ENCODE measurements at places on chromosomes 16 and 17. TPM values are rescaled to one million over a fixed set of nuclear protein-coding genes. Genes with fewer than 3 reads are reported as not detected.

GRCh38 chr17:81309859-81310839 is 15.0 kb upstream of the SLC38A10 start:
- DNase-seq: no peak

GRCh38 chr16:23837553-23838308 is 1.9 kb downstream of the PRKCB start:
- peak; percentile 18 for DNase-seq

- DNase-seq: no peak
Observed at GRCh38 chr17:10789694-10790271, 14.1 kb downstream of the TMEM238L start.

DNA sequence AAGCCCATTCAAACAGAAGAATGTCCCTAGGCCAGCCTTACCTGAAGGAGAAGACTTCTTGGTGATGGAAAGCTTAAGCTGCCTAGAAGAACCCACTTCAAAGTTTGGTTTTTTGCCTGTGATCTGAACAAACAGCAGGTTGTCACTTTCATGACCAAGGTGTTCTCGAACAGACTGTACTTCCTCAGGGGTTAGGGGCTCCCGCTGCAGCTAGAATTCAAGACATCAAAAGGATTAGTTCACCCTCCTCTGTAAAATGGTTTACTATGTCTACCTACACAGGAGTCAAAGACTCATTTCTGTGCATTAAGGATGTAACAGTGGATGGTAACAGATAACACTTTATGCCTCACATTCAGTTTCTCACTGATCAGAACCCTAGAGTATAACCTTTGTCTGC is 13.2 kb downstream of the CIAPIN1 start:
- no peak for DNase-seq

GRCh38 chr16:56930486-56931270 is 1.3 kb upstream of the HERPUD1 start:
- no peak for DNase-seq

GRCh38 chr16:88353232-88353631 is 29.5 kb upstream of the ZNF469 start:
- DNase-seq: no peak

- DNase-seq: no peak
Observed at GRCh38 chr17:21299981-21300600, 15.6 kb downstream of the MAP2K3 start.

- DNase-seq: no peak
Observed at GRCh38 chr17:29740017-29740416, 117.3 kb upstream of the CORO6 start.

DNA sequence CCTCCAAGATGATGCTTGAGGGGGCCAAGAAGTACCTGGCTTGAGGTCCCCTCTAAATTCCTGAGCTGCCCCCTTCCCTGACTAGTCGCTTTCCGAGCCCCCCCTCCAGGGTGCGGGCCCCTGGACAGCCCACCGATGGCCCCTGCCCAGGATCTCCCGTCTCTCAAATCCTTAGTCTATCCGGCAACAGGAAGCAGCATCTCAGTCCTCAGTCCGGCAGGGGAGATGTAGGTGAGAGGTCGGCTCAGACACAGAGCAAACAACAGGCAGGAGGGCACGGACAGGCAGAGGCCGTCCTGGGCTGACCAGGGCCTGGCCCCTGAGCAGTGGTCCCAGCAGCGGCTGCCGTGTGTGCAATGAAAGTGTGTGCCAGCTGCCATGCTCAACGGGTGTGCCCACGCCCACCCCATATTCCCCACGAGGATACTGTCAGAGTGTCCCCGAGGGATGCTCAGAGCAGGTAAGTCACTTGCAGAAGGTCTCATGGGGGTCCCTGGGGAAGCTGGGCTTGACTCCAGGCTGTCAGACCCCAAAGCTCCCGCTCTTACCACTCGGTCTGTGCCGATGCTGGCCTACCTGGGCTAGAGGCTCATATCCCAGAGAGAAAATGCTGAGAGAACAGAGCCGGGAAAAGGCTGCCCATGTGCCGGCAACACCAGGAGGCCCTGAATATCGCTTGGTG is 7.2 kb downstream of the SLC43A2 start:
- no peak for DNase-seq

- no peak for DNase-seq
Observed at GRCh38 chr17:58516644-58517377, 2.4 kb upstream of the MTMR4 start.

DNA sequence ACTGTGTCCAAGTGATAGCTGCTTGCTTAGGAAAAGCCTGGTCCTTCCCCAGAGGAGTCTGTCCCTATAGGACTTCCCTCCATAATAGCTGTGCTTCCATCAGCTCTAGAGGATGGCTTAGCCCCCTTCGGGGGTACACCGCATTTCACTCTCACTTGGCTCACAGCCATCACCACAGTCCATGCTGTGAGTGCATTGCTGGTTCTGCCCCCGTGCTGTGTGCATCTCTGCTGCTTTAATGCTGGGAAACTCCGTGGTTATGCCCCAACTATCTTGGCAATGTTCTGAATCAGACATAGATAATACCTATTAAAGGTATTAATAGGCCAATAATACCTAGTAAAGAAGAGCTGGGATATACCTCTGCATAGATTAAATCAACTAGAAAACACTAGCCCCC is 58.3 kb downstream of the SIAH1 start:
- no peak for DNase-seq

- DNase-seq: no peak
Observed at GRCh38 chr16:88975511-88976061, 1.4 kb downstream of the CBFA2T3 start.

- DNase-seq: no peak
Observed at GRCh38 chr17:18163547-18163946, 20.1 kb upstream of the ALKBH5 start.

DNA sequence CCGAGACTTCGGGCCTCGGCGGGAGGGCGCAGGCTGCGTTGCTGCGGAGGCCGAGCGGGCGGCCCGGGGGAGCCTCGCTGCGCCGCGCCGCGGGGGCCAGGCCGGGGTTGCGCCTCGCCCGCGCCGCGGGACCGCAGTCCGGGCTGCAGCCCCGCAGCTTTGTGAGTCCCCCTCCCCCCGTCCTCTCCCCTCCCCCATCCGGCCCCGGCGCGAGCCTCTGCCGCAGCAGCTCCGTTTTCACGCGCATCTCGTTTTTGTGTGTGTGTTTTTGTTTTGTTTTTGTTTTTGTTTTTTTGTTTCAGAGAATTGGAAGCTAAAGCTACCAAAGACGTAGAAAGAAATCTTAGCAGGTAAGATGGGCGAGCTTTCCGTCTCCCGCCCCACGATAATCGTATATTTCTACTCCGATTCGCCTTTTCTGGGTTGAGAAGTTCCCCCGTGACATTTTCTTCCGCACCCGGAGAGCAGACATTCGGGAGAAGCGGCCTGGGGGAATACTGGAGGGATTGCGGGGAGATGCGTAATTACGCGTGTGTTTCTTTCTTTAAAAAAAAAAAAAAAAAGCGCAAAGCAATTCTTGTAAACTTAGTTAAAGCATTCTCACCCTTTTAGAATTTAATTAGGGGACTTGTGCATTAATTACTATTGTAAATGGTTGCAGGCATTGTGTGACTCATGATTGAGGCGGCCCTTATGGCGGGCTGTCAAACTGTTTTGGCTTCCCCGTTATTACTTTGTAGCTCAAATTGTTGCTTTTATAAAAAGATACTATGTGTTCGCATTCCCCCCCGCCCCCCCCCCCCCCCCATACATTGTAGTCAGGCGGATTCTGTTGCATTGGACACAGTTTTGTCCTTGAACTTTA is 732 bp downstream of the TNRC6A start:
- DNase-seq: no peak

- no peak for DNase-seq
Observed at GRCh38 chr16:383326-384051, 1.7 kb upstream of the PGAP6 start.

PRKCA gene
- 38.7 TPM for total RNA-seq

TBC1D3D gene
- total RNA-seq: not detected

XAF1 gene
- total RNA-seq: 8.1 TPM

MFAP4 gene
- total RNA-seq: 2.7 TPM

NPIPB8 gene
- 1.2 TPM for total RNA-seq

GPR139 gene
- total RNA-seq: 0.91 TPM

Data from cerebellum (tissue), 4 donors.